ENCODE measurements at places on chromosomes 2 and 18.

DNA sequence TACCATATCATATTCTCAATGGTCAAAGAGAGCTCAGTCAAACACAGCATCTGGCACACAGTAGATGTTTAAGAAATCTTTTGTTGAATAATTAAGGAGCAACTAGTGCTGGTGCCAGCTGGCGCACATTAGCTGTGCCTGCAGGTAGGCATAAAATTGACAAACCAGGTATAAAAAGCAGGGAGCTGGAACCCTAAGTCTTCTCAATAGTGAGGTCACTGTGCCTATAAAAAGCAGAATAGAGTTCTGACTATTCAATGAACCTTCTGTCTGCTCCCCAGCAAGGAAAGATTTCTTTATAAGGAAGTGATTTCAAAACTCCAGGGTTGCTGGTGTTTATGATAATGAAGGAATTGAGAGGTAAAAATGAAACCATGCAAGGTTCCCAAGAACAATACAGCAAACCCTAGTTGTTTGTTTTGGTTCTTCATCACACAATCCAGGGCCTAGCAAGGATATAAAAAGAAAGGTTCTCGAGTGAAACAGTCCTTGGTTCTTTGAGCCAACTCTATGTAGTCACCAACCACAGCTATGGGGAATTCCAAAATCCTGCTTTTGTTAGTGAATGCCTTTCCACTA, 76.1 kb downstream of the THADA start:
- DNase-seq: no peak

DNA sequence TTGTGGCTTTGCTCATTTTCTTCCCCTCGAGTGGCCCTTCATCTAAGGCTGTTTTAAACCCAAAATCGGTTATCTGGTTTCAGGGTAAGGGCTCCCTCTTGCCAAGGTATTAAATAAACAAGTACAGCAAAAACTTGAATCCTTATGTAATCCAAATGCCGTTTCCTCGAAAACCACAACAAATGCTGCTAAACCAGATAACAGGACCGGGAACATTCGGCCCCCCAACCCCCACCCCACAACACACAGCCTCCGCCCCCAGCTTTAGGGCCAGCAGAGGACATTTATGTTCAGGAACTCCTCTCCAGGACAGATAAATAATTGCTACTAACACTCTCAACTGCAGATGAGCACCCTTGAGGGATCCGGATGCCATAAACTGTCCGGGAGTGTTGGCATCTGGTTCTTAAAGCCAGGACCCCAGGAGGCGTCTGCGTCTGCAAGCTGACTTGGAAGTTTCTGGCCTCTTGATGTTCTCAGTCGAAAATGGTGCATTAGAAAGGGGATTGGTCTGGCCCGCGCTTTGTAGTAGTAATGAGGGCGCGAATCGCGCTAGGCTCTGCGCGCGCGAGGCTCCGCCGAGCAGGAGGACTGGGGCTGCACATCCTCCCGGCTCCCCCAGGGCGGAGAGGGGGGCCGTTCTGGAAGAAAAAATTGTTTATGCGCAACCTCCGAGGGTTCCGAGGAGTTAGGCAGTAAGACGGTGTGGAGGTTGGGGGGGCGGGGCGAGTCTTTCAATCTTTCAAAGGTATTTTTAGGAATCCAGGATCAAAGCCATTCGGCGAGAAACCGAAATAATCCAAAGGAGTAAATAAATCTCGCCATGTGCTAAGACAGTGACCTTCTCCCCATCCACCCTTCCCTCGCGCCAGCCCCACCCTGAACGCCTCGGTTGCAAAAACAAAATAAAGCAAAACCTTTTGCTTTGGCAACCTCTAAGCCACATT, 3.9 kb upstream of the ID2 start:
- no peak for DNase-seq

GRCh38 chr2:149601141-149601796, 13.7 kb upstream of the MMADHC start:
- DNase-seq: no peak

- DNase-seq: no peak
Observed at GRCh38 chr2:190607657-190608357, 41.1 kb upstream of the NAB1 start.

DNA sequence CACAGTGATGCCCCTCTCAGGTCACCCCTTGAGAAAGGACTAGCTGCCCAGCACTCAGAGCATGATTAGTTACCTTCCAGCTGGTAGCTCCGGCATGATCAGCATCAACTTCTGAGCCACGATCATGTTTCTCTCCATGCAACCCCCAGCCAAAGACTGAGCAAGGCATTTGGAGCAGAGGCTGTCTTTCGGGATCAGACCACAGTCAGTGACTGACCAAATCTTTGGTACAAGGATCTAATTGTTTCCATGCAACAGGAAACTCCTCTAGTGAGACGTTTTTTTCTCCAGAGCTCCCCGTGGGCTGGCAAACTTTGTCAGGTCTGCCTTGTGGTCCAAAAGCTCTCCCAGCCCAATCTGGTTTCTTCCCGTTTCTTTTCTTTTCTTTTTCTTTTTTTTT, 244.3 kb downstream of the METTL4 start:
- no peak for DNase-seq

GRCh38 chr2:40201425-40201824, 250.5 kb downstream of the SLC8A1 start:
- no peak for DNase-seq

DNA sequence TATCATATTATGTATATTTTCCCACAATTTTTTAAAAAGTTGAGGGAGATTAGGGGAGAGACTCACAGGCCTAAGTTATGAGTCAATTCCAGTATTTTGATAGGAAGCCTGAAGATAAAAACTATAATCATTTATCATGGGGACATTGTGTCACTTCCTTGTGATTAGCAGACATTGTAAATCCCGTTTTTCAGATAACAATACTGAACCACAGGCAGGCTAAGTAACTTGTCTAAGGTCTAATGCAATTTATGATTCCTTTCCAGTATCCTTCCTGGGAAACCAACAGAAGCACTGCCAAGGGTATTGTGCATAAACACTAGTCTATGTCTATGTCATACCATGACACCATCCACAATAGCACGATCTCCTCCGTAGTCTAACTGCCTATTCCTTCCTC, 235.2 kb upstream of the PIK3C3 start:
- DNase-seq: no peak

DNA sequence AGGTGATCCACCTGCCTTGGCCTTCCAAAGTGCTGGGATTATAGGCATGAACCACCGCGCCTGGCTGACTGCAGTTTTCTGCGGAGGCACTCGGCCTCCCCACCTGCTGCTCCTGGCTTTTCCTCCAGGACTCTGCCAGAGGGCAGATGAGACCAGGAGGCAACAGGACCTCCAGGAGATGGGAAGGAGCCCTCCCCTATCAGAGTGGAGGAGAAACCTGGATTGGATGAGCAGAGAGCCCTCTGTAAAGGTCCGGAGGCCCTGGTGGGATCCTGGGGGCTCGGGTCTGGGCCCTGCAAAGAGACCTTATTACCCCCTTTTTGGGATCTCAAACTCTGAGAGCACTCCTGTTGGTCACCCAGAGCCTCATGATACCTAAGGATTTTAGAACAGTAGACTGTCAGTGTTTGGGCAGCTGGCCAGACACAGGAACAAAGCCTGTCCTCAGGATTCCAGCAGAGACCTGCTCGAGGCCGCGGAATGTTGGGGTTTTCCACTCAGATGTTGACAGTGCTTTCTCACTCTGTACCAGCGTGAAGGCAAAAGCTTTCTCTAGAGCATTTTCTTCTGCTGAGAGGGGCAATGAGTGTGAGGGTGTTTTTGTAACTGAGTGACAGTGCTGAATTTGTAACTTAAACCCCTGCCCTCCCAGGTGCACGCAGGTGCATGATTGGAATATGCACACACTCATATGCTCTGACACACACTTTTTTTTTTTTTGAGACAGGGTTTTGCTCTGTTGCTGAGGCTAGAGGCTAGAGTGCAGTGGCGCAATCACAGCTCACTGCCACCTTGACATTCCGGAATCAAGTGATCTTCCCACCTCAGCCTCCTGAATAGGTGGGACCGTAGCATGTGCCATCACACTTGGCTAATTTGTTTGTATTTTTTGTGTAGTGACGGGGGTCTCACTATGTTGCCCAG, 48.4 kb downstream of the NPPC start:
- no peak for DNase-seq

GRCh38 chr2:118061135-118061955, 26.9 kb upstream of the INSIG2 start:
- no peak for DNase-seq

DNA sequence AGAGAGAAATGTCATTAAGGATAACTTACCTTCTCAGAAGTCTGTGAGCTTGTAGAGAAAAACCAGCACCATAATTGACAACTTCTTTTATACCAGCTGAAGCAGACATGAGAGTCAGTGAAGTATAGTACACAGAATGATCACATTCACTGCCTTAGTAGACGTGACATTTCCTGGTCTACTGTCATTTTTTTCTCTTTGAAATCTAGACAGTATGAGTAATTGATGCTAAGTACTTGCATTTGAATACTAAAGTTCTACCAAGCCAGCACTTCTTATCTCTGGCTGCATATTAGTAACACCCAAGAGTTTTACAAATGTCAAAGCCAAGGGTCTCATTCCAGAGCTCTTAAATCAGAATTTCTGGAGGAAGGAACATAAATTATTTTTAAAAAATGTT, 25.4 kb upstream of the ACADL start:
- DNase-seq: no peak

DNA sequence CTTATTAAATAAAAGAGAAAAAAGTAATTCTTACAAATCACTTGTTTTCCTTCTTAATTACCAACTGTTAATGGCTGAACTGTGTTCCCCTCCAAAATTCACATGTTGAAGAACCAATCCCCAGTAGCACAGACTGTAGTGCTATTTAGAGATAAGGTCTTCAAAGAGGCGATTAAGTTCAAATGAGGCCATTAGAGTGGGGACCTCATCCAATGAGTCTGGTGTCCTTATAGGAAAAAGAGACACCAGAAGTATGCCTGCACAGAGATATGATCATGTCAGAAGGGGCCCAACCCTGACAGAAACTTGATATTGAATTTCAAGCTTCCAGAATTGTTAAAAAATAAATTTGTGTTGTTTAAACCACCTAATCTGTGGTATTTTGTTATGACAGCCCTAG, 89.8 kb downstream of the MEMO1 start:
- no peak for DNase-seq

DNA sequence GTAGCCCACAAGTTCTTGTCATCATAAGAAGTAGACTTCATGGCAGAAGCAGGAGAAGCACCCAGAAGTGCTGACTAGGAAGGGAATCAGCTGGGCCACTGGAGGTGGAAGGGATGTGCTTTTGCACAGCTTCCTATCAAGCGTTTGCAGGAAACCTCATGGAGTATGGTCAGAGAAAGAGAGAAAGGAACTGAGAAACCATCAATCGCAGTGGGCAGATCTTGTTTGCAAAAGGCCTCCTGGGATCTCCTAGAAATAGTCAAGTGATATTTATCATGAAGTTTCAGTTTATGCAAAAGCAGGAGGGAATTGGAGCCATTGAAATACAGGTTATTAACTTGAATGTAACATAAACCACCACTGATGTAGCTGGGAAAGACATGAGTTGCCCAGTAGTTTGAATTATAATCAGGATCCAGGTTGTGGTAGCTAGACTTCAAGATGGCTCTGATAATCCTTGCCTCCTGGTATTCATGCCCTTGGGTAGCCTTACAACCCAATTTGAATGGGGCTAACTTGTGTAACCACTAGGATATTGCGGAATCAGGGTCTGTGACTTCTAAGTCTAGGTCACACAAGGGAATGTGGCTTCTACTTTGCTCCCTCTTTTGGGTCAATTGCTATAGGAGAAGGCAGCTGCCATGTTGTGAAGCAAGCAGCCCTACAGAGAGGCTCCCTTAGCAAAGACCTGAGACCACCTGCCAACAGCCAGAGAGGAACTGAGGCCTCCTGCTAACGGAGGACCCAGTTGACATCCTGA, 69.8 kb upstream of the TCF4 start:
- DNase-seq: no peak

DNA sequence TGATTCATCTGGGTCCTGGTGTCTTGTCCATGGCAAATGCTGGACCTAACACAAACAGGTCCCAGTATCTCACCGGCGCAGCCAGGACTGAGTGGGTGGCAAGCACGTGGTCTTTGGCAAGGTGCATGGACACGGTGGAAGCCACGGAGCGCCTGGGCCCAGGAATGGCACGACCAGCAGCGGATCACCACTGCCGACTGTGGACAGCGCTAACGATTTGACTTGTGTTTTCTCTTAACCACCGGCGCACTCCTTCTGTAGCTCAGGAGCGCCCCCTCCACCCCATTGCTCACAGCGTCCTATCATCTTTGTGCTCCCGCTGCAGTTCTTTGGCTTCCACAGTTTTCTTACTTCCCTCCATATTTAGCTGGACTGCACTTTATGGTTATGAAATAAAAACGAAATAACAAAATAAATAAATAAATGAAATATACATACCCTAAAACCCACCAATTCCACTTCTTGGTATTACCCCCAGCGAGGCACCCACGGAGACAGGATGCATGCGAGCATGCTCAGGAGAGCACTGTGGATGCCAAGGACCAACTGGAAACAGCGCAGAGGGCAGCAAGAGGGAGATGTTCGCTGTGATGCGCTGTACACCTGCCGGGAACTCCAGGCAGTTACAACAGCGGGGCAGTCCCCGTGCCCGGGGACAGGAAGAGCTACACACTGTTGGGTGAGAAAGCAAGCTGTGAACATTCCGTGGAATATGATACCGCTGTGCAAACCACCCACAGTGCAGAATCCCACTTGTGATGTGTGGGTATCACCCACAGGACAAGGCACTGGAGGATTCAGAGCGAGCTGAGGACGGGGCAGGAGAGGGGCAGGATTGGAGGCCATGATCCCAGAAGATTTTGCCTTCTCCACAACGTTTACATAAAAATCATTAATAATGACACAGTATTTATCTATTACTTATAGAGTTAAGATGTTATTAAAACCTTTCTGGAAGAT, 7.0 kb upstream of the CIDEA start:
- no peak for DNase-seq

GRCh38 chr2:128593879-128594650, 275.4 kb upstream of the HS6ST1 start:
- no peak for DNase-seq

- no peak for DNase-seq
Observed at GRCh38 chr2:191206613-191207471, 38.4 kb upstream of the MYO1B start.

- no peak for DNase-seq
Observed at GRCh38 chr18:5518899-5519371, 24.9 kb downstream of the EPB41L3 start.

DNA sequence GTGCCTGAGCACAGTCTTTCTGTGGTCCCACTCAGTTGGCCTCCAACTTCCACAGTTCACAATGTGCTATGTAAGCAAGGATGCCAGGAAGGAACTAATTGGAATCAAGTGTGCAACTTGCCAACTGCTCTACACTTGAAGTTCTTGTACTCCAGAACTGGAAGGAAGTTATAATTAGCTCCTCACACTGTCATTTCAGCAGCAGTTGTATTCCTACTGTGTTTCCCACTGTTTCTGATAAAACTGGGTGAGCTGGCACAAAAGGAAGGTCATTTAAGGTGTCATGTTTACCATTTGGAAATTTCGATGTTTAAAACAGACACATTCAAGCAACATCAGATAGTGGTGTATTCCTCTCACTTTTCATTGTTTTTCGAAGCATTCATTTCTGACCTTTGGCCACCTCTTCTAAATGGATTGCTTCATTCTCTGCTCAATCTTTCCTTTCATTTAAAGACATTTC, 84.2 kb downstream of the ANTXR1 start:
- DNase-seq: no peak

GRCh38 chr2:2796207-2796606, 465.1 kb upstream of the MYT1L start:
- no peak for DNase-seq

- DNase-seq: no peak
Observed at GRCh38 chr2:54107903-54108615, 7.4 kb upstream of the ACYP2 start.

Measured in activated CD4-positive, alpha-beta T cell treated with anti-CD3 and anti-CD28 coated beads, Interleukin-2, amount 50 U/mL, for 24 hours (primary cell).